Activated effector memory CD4-positive, alpha-beta T cell treated with anti-CD3 and anti-CD28 coated beads, Interleukin-2, amount 50 U/mL, for 16 hours (primary cell): ENCODE measurements at places on chromosomes 6 and 20.

DNA sequence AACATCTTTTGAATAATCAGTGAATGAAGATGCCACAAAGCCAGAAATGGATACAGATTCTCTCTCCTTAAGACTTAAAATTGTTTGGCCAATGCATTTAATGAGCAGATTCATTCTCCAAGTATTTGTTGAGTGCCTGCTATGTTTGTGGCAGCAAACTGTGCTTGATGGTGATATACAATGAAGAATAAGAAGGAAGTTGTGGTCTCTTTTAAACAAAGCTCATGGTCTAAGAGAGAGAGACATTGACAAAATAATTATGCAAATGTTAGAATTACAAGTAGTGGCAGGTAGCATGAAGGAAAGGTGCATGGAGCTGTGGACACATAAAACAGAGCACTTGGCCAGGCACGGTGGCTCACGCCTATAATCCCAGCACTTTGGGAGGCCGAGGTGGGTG is 28.3 kb downstream of the NFATC2 start:
- no peak for DNase-seq

DNA sequence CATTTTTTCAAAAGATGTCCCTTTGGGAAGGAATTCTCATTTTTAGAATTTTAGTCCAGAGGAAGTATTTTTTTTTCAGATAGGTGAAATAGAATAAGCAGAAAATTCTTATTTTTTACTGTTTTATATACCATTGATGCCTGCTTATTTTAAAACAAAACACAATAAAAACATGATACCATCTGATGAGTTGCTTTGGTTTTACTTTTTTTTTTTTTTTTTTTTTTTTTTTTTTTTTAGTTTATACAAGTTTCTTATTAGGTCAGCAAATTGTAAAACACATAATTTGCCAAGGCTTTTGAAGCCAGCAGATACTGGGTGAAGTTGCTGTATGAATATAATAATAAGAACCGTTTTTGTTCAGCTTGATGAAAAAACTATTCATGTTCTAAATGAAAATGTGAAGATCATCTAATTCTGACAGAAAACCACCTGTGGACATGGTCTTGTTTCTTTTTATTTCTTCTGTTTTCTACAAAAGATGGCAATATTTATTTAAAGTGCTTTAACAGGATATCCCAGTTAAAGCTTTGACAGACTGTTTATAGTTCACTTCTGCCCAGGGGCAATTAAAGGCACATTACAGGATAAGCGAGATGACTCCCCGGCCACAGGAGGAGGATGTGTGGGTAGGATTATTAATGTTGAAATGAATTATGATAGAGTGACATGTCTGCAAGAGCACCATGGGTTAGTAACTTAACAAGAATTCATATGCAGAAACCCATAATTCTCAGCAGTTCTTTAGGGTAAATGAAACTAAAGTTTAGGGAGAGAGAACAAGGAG is 31.1 kb downstream of the MYB start:
- no peak for DNase-seq

- DNase-seq: no peak
These were observed 1.4 kb downstream of the PPP1R3D start for GRCh38 chr20:59938696-59939051.

- DNase-seq: no peak
These were observed 82.5 kb upstream of the AGPAT4 start for GRCh38 chr6:161356167-161356854.

GRCh38 chr6:109306733-109307132 is 75.5 kb downstream of the CD164 start:
- DNase-seq: no peak
